Heart left ventricle (tissue), 16 donors: ENCODE measurements at places on chromosomes 16 and 17. TPM values are rescaled to one million over a fixed set of nuclear protein-coding genes. Genes with fewer than 3 reads are reported as not detected.

Gene KRT24
- total RNA-seq = not detected

Gene AANAT
- total RNA-seq = not detected

Gene PLXDC1
- total RNA-seq = 10.4 TPM

Gene LRRC37A2
- total RNA-seq = 2.3 TPM

Gene ITGAX
- 3.0 TPM for total RNA-seq

Gene MYH1
- total RNA-seq = not detected

Gene NUDT7
- 27.0 TPM for total RNA-seq

- peak; percentile 88 for DNase-seq
These were observed at the start of gene FZD2 for GRCh38 chr17:44556832-44557606. Gene FZD2, plus strand, starts transcription at chr17:44557484. Its CDS starts 205 bp downstream, at chr17:44557689.

GRCh38 chr17:18035704-18036103 is 3.3 kb downstream of the ATPAF2 start:
- DNase-seq = no peak

- no peak for DNase-seq
These were observed 177.2 kb downstream of the TMEM132E start for GRCh38 chr17:34756637-34757021.

GRCh38 chr16:2841606-2842339 is 11.7 kb downstream of the ZG16B start:
- DNase-seq = no peak

DNA sequence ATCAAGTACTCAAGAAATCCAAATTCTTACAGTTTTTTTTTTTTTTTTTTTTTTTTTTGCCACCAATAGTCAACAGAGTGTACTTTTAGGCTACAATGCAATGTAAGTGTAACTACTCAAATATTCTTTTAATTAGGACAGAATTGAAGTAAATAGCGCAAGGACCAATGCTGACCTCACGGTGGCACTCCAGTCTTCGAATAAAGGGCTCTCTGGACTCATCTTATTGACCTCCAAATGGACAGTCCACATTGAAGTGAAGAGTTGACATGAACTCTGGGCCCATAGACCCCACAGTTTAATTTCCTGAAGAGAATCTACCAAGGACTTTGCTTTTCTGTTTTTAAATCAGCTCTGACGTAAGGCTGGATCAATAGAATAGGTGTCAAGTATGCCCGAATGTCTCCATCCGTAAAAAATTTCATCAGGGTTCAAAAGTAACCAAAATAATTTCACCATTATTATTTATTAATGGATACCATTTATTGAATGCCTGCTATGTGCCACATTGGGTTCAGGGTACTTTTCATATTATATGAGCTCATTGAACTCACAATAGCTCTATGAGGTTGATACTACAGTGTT is 7.3 kb upstream of the DDX52 start:
- no peak for DNase-seq

- no peak for DNase-seq
These were observed 97.8 kb upstream of the MED13 start for GRCh38 chr17:62162898-62163297.

GRCh38 chr16:11242658-11243057 is 13.3 kb downstream of the SOCS1 start:
- DNase-seq = no peak

DNA sequence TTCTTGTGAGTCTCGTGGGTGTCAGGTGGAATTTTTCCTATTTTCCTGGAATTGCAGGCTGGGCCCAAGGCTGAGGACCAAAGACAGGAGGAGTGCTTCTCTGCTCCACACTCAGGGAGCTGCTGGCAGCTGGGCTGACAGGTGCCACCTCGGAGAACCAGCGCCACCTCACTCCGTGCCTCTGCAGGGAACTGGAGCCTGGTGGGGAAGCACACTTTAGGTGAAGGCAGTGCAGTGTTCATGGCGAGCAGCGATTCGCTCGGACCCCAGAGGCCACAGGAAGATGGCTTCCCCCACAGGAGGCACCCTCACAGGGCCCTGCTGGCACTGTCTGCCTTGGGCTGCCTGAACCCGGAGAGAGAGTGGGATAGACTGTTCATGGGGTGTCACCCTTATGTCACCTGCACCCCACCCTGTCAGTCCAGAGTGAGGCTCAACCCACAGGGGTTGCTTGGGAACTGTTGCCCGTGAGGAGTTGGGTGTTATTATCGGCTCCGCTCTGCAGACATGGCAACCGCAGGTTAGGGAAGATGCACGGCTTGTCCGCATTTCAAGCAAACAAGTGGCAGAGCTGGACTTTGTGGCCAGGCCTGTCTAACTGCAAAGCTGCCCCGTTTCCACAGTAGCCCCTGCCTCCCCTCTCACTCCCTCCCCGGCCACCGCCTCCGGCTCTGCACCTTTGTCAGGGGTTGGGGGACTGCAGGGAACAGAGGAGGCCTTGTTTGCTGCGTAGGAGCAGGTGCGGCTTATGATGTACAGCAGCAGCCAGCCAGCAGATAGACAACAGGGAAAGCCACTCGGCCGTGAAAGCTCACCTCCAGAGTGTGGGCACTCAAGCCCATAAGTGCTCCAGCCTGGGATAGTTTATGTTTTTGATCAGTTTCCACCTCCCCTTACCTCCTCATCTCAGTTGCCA is 15.5 kb downstream of the TBC1D24 start:
- DNase-seq = no peak

DNA sequence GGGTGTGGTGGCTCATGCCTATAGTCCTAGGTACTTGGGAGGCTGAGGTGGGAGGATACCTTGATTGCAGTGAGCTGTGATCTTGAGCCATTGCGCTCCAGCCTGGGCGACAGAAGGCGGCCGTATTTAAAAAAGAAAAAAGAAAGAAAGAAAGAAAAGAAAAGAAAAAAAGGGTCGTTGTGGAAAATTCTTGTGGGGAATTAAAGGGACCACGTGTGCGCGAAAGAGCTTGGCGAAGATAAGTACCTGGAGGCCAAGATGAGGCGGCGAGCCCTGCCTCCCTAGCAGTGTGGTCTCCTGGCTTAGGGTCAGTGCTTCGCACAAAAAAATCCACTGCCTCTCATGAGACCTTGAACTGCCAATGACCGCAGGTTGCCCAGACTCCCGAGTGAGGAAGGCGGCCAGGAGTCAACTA is 728 bp upstream of the NMT1 start:
- no peak for DNase-seq

DNA sequence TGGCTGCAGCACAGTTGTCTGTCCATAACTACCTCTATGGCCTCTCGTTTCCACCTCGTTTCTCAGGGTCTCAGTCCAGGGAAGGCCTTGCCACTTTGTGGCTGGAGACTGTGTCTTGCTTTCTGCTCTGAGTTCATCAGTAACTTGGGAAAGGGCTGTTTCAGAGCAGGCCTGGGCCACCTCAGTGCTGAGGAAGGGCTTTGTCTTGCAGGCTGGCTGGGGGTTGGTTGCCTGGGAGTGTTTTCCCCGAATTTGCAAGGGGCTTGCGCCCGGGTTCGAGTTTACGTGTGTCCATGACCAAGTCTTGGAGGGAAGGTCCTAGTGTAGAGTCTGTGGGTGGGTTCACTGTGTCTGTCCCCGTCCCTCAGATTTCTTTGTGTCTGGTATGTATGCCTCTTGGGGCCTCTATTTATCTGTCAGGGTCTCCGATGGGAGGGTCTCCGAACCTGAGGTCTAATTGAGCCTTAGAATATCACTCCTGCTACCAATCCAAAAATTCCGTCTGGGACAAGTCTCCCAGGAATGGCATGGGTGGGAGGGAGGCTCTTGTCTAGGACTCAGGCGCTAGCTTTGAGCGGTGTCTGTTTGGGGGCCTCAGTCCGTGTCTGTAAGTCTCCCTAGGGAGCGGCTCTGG is 594 bp upstream of the TGFB1I1 start:
- no peak for DNase-seq

GRCh38 chr17:53722407-53722806 is 100.3 kb upstream of the KIF2B start:
- DNase-seq = no peak

- DNase-seq = no peak
These were observed 10.9 kb downstream of the HAPSTR1 start for GRCh38 chr16:9102379-9102778.

GRCh38 chr16:78122774-78123315 is 23.4 kb downstream of the WWOX start:
- DNase-seq = no peak

DNA sequence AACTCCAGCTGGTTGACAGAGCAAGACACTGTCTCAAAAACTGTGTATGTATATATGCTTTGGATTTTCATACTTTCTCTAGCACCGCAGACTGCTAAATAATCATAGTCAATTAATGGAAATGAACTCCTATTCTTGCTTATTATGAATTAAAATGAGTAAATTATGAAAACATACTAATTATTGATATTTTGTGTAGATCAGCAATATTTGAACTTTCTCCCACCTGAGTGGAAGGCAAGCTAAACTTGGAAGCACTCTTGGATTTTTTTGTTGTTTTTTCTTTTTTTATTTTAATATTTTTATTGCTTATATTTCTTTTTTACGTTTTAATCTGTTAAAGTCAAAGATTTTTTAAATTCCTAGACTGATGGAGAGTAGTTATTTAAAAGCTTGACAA is 201.7 kb downstream of the CDRT15L2 start:
- DNase-seq = no peak

- DNase-seq = no peak
These were observed 46.7 kb upstream of the GCSH start for GRCh38 chr16:81142864-81143263.

DNA sequence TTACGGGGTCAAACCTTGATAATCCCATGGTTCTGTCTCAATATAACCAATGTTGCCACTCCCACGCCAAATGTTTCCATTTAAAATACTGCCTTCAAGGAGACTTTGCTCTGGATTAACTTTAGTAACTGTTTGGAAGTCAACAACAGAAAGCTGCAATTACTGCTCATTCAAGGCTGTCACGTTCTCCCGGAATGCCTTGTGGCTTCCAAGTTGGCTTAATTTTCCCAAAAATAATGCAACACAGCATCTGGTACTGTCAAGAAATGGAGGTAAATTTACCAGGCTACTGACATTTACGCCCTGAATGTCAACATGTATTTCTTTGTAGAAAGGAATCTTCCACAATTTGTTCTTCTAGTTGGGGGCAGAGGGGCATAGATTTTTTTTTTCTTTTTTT is 38.2 kb downstream of the GPRC5B start:
- no peak for DNase-seq

- no peak for DNase-seq
These were observed 71.5 kb downstream of the SEC14L1 start for GRCh38 chr17:77212081-77212832.

DNA sequence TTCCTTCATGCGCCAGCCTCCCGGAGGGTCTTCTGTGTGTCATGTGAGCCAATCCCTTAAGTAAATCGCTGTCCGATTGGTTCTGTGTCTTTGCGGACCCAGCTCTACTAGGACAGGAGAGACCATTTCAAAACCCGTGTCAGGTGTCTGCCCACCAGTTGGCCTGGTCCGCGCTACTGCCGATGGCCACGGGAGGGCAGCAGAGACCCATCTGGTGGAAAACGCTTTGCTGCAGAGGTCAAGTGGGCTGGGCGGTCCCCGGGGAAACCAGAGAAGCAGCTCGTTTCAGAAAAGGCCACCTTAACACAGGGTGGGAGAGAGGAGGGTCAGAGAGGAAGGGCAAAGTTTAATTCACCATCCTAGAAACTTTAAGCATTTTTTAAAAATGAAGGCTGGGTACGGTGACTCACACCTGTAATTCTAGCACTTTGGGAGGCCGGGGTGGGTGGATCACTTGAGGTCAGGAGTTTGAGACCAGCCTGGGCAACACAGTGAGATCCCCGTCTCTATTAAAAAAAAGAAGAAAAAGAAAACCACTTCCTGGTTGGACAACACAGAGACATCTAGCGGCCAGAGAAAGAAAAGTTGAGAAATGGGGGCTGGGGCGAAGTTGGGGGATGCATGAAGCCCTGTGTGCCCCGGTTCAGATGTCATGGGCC is 2.8 kb upstream of the CIBAR2 start:
- peak; percentile 89 for DNase-seq

DNA sequence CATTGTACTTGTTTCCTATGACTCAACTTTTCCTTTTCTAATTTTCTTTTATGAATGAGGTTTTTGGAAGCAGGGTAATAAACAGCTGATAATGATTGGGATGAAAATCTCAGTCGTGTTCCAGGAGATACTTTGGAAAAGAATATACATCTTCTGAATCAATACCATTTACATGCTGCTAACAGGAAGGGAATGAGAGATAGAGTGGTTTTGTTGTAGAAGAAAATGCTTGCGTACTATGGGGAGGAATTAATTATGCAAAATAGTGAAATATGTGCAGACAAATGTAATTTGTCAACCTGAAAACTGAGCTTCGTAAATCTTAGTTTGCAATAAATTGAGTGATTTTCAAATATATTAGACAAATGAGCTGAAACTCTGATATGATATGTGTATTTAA is 24.0 kb upstream of the SHISA6 start:
- no peak for DNase-seq

DNA sequence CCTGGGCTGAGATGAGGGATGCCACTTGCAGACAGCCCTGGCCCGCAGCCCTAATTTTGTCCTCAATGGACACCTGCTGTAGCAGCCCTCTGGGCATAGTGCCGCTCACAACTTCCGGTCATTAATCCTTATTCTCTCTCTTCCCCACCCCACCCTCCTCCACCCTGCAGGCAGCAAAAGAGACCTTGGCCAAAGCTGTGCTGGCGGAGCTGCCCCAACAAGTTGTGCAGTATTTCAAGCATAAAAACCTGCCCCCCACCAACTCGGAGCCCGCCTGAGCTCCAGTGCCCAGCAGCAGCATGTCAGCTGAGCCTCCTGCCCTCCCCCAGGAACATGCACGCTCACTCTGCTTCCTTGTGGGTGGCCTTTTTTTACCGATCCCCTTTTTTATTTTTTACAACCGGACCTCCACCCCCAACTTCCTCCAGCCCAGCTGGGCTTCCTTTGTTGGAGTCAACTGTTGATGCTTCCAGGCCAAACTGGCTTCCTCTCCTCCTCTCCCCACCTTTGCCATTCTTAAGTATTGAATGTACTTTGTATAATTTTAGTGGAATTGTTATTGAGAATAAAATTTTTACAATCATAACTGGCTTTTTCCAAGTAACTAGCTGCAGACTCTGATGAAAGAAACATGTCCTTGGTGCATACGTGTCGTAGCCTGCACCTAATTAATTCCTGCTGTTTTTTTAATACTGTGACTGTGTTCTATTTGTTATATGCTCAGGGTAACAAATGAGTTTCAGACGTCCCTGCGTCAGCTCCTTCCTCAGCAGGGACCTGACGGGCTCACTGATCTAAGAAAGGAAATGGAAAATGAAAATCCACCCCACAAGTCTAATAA is 38.2 kb downstream of the PSME3IP1 start:
- DNase-seq = no peak
